NCI-H460 (cell line): ENCODE measurements at places on chromosomes 5 and 9. TPM values are rescaled to one million over a fixed set of nuclear protein-coding genes. Genes with fewer than 3 reads are reported as not detected.

Gene SLC22A4
- 4.3 and 5.6 TPM in 2 replicates for total RNA-seq

Gene SHISAL2B
- total RNA-seq, result not detected in 2 replicates

Gene PTPN3
- total RNA-seq, result 6.9 and 9.2 TPM in 2 replicates

Gene SRP19
- total RNA-seq, result 114 and 129 TPM in 2 replicates

Gene NRG2
- total RNA-seq, result 3.0 and 3.9 TPM in 2 replicates

Gene C9orf50
- total RNA-seq, result 0.20 TPM in 1 of 2 replicates, not detected in the other

Gene MSX2
- total RNA-seq, result 11.7 TPM in 2 replicates

Gene PCDHA10
- total RNA-seq, result 0.03 and 0.05 TPM in 2 replicates

Gene FOXD4L6
- total RNA-seq, result 0.07 TPM in 1 of 2 replicates, not detected in the other
